ENCODE measurements at places on chromosomes 5 and 9. TPM values are rescaled to one million over a fixed set of nuclear protein-coding genes. Genes with fewer than 3 reads are reported as not detected.

- peak; percentile 89 for DNase-seq
These were observed 11.8 kb downstream of the BRD3 start for GRCh38 chr9:134055981-134056461.

- peak; percentile 20 for DNase-seq
These were observed 92.1 kb downstream of the HCN1 start for GRCh38 chr5:45604092-45604491.

The BARHL1 gene
- total RNA-seq, result not detected

- no peak for DNase-seq
These were observed 279.2 kb upstream of the ZNF462 start for GRCh38 chr9:106583751-106584150.

GRCh38 chr9:125412166-125412565, 150.5 kb downstream of the GAPVD1 start:
- DNase-seq, result no peak

The GCNT4 gene
- total RNA-seq, result 0.17 TPM

The PCDHA12 gene
- not detected for total RNA-seq

The EFNA5 gene
- 36.4 TPM for total RNA-seq

The CBY3 gene
- not detected for total RNA-seq

DNA sequence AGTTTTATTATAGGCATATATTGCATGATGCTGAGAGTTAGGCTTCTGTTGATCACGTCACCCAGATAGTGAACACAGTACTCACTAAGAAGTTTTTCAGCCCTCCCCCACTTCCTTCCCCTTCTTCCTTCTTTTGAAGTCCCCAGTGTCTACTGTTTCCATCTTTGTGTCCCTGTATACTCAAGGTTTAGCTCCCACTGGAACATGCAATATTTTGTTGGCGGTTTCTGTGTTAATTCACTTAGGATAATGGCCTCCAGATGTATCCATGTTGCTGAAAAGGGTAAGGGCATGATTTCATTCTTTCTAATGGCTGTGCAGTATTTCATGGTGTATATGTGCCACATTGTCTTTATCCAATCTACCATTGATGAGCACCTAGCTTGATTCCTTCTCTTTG, 764.3 kb downstream of the MTRR start:
- DNase-seq, result no peak

DNA sequence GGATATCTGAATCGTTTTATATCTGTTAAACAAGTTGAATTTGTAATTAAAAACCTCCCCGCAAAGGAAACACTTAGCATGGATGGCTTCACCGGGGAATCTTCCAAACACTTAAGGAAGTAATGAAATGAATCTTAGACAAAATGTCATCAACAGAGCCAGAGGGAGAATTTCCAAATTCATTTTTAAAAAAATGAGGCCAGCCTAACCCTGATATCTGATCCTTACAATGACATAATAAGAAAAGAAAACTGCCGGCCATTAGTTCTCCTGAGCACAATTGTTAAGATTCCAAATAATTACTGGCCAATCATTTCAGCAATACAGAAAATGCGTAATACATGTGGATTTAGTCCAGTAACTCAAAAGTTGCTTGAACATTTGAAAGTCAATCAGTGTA, 6.1 kb upstream of the KIF12 start:
- no peak for DNase-seq

DNA sequence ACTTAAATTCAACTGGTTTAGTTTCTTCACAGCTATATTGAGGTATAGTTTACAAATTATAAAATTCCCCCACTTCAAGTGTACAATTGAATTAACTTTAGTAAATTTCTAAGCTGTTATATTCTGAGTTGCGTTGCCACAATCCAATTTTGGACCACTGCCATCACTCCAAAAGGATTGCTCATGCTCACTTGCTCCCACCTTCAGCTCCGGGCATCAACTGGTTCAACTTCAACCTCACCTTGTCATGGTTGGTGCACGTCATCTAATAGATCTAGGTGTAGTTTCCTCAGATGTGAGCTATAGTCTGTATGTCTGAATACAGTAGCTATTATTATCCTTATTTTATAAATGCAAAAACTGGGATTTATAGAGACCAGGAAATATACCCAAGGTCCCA, 942.5 kb upstream of the WWC1 start:
- no peak for DNase-seq

DNA sequence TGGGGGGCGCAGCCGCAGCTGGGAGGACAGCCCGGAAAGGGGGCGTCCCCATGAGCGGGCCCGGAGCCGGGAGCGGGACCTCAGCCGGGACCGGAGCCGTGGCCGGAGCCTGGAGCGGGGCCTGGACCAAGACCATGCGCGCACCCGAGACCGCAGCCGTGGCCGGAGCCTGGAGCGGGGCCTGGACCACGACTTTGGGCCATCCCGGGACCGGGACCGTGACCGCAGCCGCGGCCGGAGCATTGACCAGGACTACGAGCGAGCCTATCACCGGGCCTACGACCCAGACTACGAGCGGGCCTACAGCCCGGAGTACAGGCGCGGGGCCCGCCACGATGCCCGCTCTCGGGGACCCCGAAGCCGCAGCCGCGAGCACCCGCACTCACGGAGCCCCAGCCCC, 47.0 kb downstream of the TJP2 start:
- no peak for DNase-seq

DNA sequence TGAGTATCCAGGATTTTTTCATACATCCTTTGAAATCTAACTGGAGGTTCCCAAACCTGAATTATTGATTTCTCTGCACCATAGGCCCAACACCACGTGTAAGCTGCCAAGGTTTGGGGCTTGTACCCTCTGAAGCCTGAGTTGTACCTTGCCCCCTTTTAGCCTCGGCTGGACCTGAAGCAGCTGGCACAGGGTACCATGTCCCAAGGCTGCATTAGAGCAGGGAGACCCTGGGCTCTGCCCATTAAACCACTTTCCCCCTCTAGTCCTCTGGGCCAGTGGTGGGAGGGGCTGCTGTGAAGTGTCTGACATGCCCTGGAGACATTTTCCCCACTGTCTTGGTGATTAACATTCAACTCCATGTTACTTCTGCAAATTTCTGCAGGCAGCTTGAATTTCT, 532.9 kb upstream of the NUDT12 start:
- no peak for DNase-seq

DNA sequence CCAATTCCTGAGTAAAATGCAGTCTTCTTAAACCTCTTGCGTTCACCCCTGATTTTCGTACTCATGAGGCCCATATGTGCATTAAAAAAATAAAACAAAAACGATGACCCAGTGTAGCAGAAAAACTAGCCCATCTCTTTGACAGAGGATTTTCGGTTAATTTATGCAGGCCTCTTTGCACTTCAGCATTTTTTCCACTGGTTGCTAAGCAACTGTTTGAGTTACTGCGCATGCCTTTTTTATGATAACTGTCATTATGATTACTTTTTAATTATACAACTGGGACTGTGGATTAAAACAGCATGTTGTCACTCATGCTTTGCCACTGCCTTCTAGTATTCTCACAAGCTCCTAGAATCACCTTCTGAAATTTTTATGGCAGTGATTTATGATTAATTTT, 165.0 kb downstream of the SMARCA2 start:
- DNase-seq, result no peak

GRCh38 chr9:110041452-110041851, 166.5 kb downstream of the C9orf152 start:
- DNase-seq, result no peak

The CARD6 gene
- total RNA-seq, result 6.4 TPM

GRCh38 chr5:149046196-149046829, 16.5 kb downstream of the SH3TC2 start:
- DNase-seq, result no peak

- DNase-seq, result no peak
These were observed 16.3 kb upstream of the RAD23B start for GRCh38 chr9:107266624-107267368.

GRCh38 chr5:175692235-175692995, 34.5 kb downstream of the HRH2 start:
- DNase-seq, result no peak

The ROR2 gene
- 0.87 TPM for total RNA-seq

DNA sequence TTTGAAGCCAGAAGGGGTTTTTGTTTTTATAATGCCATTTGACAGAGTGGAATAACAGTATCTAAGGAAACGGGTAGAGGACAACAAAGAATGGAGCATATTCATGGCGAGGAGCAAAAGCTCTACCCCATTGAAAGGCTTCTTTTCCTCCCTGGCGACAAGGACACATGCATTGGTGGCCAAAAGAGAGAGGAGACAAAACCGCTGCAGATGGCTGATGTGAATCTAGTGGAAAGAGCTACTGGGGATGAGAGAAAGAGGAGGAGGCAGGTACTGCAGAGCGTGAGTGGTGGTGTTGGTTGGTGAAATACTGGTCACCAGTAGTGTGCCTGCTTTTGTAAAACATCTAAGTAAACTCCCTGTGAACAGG, 491 bp downstream of the APC start:
- DNase-seq, result no peak

The DMAC1 gene
- 133 TPM for total RNA-seq

DNA sequence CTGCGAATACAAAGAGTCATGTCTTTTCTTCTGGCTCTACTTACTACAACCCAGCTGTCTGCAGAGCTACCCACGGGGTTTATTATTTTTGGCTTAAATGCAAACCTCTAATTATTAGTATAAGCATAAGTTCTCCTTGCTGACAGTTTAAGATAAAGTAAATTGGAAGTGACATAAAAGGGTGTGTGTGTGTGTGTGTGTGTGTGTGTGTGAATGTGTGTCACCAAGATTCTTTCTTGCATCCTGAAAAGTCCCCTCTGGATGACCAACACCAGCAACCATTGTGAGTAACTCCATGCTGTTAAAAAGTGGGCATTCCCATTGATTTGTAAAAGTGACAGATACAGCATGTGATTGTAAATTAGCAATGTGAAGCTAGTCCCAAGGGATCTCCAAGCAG, 803.8 kb upstream of the ZNF608 start:
- DNase-seq, result no peak

DNA sequence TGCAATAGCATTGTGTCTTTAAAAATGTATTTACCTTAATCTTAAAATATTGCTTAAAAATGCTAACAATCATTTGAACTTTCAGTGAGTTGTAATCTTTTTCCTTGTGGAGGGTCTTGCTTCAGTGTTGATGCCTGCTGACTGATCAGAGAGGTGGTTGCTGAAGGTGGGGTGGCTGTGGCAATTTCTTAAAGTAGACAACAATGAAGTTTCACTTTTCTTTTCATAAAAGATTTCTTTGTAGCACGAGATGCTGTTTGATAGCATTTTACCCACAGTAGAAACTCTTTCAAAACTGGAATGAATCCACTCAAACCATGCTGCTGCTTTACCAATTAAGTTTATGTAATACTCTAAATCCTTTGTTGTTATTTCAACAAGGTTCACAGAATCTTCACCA, 50.8 kb downstream of the NR3C1 start:
- no peak for DNase-seq

- DNase-seq, result no peak
These were observed 148.9 kb downstream of the DOCK2 start for GRCh38 chr5:169785771-169786618.

DNA sequence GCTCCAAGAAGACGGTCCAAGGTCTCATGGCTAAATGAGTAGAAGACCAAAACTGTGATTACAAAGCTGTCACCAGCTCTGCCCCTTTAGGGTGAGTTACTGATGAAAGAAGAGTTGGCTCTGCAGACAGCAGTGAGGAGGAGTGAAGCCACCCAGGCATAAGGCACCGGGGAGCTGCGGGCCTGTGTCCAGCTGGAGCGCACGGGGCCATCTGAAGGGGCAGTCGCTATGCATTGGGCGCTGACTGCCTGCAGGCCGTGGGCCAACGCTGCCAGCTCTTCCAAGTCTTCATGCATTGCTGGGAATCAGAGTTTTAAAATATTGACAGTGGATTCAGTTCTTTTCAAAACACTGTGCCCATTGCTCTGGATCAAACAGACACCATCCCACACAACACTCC, 70.3 kb downstream of the DAPK1 start:
- DNase-seq, result no peak

GRCh38 chr5:54295651-54296276, 14.6 kb downstream of the ARL15 start:
- peak; percentile 48 for DNase-seq

The NRARP gene
- 4.0 TPM for total RNA-seq

DNA sequence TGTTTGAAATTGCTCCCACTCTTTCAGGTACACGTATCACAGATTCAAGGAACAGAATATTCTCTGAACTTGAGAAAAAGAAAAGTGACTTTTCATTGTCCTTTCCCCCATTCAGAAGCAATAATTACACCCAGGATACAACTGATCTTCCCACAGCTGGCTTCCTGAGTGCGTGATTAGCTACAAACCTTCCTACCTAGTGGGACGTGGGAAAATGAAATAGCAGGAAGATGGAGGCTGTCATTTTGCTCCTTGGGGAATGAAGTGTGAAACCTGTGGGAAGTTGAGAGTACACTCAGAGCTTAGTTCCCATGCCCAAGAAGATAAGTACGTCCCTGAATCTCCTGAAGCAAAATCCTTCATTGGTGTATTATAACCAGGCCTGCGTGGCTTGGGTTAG, 2.6 kb downstream of the TAS2R1 start:
- DNase-seq, result no peak

GRCh38 chr5:139701056-139701741, 53.0 kb downstream of the CXXC5 start:
- no peak for DNase-seq

DNA sequence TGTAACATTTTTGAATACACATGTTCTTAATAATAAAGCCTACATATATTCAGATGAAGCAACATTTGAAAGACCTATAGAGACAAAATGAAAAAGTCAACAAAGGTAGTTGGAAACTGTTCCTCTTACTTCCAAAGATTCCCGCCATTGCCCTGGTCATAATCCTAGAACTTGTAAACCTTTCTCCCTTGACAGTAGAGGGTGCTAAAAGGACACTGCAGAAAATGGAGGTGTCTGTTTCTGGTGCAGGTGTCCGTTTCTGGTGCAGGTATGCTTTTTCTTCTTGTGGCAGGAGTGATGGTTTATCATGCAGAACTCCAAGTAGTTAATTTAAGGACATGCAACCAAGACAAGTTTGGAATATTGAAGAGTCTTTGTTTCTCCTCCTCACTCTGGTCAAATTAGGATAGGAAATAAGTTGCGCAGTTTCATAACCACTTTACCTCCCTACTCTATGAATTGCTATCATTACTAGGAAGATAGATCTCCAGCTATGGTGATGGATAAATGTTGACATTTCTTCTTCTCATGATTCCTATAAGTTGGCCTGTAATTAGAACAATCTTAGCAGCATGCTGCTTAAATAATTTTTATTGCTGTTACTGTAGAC, 56.0 kb upstream of the FAM174A start:
- DNase-seq, result no peak

GRCh38 chr5:53481887-53482716, 1.7 kb downstream of the FST start:
- peak; percentile 84 for DNase-seq

DNA sequence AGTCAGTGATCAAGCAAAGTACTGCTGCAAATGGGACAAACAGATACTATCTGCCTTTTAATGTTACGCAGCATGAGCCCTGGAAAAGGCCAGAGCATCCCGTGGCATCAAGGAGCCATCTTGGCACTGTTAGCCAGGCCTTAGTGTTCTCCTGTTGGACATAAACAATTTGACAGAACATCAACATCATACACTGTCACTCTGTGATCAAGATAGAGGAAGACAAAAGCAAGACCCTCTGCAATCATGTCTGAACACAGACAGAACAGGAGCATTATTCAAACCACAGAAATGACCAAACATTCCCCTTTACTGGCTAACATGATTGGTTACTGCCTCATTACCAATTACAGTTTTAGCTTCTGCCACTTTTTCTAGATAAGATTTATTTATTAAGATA, 21.2 kb upstream of the ROPN1L start:
- no peak for DNase-seq

The SPINK7 gene
- not detected for total RNA-seq

- DNase-seq, result no peak
These were observed 22.0 kb upstream of the ARHGAP26 start for GRCh38 chr5:142748132-142748531.

The PCDHA9 gene
- total RNA-seq, result not detected

GRCh38 chr5:83714810-83715209, 5.8 kb downstream of the HAPLN1 start:
- no peak for DNase-seq
